ENCODE measurements at places on chromosomes 2 and 18.

DNA sequence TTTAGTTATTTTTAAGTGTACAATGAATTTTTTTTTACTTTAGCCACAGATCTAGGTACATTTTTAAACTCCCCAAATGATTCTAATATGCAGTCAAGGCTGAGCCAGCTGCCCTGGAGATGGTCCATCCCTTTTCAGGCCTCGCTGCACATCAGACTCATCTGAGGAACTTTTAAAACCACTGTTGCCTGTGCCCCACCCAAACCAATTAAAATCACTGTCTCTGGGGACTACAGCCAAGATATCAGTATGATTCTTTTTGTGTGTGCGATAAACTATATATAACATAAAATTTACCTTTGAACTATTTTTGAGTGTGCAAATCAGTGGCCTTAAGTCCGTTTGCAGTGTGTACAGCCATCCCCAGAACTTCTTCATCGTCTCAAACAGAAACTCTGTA lies 9.1 kb upstream of the MALT1 start:
- DNase-seq, result no peak

DNA sequence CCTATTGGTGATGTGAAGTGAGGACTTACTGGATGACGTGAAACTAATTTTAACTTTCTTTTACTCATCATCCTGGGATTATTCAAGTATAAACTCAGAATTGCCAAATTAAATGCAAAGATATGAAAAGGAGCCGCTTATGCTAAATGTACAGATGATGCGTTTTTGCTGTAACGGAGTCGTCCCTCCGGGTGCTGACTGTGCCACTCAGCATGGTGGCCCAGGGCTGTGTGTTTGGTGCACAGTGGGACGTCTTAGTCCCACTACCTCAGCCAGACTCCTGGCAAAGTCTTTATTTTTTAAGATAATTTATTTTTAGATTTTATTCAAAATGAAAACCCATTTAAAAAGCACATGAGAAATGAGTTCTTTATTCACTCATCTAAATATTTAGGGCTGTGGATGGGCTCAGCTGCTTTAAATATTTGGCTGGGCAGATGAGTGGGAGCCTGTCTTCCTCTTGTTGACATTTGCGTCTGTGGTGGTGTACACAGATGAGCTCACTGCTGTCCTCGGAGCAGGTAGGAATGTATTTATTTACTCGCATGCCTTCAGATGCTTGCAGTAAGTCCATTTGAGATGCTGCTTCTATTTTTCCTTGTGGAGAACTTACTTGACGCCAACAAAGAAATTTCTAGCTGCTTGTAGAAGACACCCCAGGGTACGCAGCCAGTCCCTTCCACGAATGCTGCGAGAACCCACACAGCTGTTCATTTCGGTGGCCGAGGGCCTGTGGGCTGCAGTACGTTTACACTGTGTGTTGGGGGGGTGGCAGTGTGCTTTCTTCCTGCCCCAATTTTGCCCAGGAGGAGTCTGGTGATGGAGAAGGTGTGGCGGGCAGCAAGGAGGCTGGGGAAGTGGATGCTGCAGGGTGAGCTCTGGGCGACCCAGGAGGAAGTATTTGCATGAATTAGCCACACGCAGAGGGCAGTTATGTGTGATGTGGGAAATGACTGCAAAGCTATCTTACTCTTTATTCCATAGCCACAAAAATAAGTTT lies 105.0 kb downstream of the AGAP1 start:
- no peak for DNase-seq

DNA sequence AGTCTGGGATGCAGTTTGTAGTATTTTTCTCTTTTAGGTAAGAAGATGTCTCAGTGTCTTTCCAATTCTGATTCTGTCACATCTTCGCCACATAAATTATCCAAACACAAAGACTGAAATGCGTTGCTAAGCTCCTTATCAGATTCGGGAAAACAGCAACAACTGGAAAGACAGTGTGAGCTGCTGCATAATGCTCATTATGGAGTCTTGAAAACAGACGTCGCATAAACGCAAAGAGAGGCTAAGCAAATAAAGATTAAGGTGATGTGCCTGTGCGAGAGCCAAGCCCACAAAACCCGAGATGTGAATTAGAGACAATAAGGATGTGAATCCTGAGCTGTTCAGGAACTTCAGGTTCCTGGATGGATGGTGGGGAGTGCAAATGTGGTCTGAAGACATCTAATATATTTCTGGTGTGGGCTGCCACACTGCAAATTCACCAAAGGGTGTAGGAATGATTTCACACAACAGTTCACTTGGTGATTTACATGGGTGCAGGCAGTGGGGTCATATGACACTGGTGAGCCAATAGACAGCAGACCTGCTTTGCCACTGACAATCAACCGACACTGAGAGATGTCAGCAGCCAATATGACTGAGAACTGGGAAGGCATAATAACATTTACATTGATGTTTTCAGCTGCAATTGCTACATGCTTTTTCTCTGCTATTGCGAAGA lies 195.8 kb downstream of the MTX2 start:
- DNase-seq, result peak; percentile 28

DNA sequence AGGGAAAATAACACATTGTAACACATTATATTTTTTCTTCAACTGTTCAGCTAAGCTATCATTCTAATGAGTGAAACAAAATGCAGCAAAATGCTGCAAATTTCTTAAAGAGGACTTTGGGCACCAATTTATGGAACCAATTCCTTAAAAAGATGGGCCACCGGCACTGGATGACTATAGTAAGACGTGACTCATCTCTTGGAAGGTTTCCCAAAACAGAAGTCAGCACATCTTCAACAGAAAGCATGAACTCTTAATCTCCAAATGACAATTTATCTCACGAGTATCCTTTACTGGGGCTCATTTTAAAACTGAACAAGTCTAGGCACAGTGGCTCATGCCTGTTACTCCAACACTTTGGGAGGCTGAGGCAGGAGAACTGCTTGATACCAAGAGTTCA lies 213.4 kb downstream of the CDH20 start:
- DNase-seq, result no peak

DNA sequence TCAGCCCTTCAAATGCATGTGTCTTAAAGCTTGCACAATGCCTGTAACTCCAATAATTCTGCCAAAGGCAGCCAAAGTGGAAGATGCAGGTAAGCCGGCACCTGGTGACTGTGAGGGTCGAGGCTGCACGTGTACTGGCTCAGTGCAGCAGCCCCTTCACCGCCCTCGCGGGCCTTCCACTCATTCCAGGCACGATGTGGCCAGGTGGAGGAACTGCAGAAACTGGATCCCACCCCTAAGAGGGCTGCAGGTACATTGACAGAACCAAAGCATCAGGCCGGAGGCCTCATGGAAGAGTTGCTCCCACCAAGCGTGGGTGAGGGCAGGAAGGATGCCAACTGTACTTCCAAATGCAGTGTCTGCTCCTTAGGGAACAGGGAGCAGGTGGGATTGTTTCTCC lies 253.4 kb downstream of the HDAC4 start:
- DNase-seq, result no peak

GRCh38 chr2:25165992-25166875 lies 2.1 kb downstream of the POMC start:
- peak; percentile 34 for DNase-seq

- no peak for DNase-seq
These were observed 14.7 kb upstream of the SLC4A3 start for GRCh38 chr2:219612577-219613286.

DNA sequence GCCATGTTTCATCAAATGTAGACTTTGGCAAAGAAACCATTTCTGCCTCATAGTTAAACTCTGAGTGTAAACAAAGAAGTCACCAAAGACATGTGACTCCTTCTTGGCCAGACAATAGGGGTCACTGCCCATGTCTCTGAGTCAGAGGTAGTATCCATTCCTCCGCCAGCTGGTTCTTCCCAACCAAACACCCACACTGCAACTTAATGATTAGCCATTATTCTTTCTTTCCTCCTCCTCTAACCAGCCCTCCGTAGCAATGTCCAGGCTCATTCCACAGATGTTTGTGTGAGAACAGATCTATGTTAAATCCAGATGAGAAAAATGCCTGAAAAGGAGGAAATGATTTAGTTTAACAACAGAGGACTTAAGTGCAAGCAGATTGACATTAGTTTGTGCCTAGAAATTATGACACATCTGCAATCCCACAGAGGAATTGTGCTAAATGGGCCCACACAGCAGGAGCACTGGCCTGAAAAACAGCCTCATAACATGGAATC lies 127.9 kb upstream of the SH3BP4 start:
- no peak for DNase-seq

- no peak for DNase-seq
These were observed 95.9 kb downstream of the NCOA1 start for GRCh38 chr2:24586955-24587354.

DNA sequence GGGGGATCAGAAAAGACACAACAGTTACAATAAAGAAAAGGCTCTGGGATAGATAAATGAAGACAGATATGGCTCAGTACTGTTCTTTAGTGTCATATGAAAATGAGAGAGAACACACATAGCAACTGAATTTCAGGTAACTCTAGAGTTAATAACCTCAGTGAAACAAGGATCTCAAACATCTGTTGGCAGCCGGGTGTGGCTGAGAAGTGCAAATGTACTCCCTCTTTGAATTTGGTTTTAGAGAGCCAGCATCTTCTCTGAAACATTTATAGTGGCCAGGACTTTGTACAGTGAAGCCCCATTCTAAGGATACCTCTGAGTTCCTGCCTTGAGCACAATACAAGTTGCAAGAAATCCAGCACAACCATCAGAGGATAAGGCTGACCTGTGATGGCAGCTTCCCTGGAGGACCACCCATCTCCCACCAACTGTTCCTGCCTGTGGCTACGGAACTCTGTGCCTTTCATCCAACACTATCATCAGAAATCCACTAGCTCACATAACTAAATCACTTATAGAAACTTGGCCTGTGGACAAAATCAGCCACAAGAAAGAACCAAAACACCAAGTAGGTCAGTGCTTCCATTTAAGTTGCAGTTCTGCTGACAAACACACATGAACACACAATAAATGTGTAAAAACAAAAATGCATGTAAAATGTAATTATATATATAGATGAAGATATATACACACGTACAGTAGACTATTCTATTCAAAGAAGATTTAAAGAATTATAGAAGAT lies 37.3 kb upstream of the PEX13 start:
- DNase-seq, result no peak

GRCh38 chr2:149192427-149192826 lies 138.0 kb upstream of the LYPD6 start:
- DNase-seq, result no peak

GRCh38 chr2:203732092-203732952 lies 25.9 kb downstream of the CD28 start:
- DNase-seq, result no peak

Data from LNCaP clone FGC (cell line).